ENCODE measurements at places on chromosomes 2 and 18. TPM values are rescaled to one million over a fixed set of nuclear protein-coding genes. Genes with fewer than 3 reads are reported as not detected.

DNA sequence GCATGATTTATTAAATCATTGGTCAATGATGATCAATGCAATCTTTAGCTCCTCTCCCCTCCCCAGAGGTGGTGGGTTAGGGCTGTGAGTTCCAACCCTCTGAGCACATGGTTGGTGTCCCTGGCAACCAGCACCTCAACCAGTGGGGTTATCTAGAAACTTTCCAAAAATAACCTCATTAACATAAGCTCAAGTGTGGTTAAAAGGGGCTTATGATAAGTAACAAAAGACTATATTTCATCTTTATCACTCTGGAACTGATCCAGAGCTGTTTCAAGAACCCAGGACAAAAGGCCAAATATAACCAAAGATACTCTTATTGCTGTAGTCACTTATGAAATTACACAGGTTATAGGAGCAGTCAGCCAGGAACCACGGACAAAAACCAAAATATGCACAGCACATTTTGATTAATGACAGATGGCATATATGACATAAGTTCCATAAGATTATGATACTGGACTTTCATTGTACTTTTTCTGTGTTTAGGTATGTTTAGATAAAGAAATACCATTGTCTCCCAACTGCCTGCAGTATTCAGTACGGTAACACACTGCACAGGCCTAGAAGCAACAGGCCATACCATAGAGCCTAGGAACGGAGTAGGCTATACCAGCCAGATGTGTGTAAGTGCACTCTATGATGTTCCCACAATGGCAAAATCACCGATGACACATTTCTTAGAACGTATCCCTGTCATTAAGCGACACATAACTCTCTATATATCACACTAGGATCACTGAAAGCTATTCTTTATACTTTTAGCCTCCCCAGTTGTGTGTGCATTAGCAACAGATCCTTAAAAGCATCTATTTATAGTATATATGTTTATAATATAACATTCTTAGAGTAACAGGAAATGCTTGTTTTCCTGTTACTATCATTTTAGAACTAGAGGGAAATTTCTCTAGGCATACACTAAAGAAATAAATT, 31.9 kb downstream of the KIDINS220 start:
- no peak for DNase-seq

DNA sequence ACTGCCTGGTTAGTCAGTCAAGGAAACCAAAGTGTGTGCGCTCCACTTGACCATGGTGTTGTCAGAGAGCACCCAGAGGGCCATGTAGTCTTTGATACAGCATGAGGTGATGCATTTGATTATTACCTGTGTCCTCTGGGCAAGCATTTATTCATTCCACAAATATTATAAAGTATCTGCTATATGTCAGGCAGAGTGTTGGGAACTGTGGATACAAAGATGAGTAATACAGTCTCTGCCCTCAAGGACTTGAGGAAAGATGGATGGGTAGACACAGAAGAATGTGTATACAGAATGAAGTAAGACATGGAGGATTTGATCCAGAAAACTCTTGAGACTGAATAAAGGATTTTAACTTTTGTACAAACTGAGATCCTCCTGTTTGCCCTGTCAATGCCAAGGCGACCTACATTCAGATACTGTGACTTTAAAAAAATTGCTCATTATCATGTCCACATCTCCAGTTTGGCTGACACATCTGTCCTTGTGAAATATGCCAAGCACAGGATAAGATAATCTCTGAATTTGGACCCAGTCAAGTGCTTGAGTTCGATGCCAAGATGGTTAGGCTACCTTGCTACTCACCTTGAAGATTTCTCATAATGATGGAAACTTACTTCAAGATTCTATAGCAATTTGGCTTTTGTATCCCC, 50.8 kb downstream of the ACYP2 start:
- no peak for DNase-seq

GRCh38 chr2:17306706-17307105, 211.5 kb downstream of the RAD51AP2 start:
- no peak for DNase-seq

The SLC5A7 gene
- total RNA-seq: not detected

All from renal cortical epithelial cell (primary cell).